NCI-H345 (cell line): ENCODE measurements at places on chromosomes 3 and 15.

DNA sequence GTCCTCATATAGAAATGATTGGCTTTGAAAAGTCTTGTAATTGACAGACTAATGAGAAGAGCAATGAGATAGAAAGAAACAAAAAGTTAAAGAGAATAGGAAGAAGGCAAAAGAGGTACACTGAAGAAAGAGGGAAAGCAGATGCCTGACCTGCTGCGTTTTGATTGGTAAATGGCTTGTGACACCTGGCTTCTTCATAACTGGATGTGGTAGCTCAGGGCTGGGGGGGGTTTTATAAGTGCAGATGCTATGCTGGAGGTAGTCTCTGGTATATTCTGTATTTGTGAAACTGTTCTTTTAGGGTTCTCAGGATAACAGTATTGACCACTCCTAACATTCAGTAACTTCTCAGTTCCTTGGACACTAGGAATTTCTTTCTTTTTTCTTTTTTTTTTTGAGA, 1.4 kb downstream of the STARD9 start:
- DNase-seq: no peak

DNA sequence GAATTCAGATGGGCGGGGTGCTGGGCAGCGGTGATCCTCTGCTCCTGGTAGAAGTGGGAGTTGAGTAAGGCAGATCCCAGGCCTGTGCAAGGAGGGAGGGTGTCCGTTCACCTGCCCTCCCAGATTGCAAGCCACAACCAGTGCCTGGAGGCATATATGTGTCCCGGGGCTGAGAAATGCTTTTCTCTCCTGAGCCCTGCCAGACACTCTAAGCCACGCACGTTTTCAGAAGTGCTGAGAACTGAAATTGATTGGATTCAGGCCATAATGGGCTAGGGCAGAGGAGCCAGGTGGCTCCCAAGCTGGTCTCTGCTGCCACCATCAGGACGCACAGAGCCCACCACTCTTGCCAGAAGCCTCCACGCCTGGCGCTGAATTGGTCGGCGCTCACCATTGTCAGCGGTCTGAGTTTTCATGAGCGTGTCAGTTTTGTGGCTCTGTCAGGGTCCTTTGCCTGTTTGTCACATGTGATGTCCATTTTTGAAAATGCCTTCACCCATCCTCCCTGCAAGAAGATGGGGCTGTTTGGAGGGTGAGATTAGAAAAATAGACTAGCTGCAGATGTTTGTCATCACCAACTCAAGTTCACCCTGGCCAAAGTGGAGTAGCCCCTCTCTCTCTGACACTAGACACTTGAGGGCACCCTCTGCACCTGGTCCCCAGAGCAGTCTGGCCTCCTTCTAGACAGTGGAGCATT, 15.4 kb upstream of the BFSP2 start:
- peak; percentile 60 for DNase-seq

- no peak for DNase-seq
These were observed 552.4 kb downstream of the EDEM1 start for GRCh38 chr3:5739949-5740348.

- DNase-seq: no peak
These were observed 229.2 kb upstream of the LRTM1 start for GRCh38 chr3:55156851-55157650.

GRCh38 chr3:98768961-98769360, 5.8 kb downstream of the ST3GAL6 start:
- no peak for DNase-seq

- DNase-seq: peak; percentile 60
These were observed 31.8 kb upstream of the RASA2 start for GRCh38 chr3:141454906-141455602.

DNA sequence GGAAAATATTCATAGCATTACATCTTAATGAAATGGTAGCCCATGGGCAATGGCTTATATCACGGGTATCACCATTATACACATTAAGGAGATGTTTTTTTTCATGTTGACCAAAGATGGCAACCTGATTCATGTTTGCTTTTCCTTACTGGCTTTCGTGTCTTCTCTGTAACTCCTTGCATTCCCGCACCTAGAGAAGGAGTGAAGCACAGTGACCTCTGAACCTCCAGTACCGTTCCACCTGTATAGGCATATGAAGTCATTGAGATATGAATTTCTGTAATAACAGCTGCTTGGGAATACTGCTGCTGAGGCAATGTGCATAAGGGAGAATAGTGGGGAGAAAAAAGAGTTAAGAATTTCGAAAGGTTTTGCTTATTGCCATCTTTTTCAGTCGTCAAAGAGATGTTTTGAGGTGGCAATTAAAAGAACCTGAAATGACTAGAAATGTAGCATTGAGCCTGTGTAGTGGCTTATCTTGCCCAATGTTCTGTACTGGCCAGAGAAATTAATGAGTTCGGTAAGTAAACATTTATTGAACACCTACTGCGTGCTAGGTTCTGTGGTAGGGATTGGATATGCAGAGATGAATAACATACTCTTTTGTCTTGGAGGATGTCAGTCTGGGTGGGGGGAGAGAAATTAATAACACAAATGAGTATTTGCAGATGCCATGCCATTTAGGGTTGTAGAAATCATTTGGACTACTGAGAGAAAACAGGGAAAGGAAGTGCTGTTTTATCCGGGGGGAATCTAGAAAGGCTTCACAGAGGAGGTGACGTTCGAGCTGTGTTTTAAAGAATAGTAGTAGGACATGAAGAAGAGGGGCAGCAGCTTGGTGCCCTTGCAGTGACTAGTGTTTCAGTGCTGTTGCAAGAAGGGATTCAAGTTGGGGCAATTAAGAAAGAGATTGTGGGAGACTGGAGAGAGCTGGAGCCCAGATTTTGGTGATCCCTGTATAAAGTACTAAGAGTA, 2.5 kb downstream of the FEM1B start:
- DNase-seq: no peak

DNA sequence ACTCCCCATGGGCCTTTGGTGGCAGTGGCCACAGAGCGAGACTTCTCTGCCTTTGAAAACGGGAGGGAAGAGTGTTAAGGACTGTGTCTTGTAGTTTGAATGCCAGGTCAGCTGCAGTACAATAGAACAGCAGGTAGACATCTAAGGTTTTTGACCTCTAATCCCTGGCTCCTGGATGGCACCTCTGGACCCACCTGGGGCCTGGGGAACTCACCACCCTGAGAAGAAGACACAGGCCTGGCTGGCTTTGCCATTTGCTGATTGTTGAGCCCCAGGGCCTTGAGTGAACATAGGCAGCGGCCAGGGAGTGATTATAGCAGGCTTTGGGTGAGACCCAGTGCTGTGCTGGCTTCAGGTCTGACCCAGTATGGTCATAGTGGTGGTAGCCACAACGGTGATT, 66.4 kb downstream of the ZMAT3 start:
- no peak for DNase-seq

- DNase-seq: no peak
These were observed 8.6 kb upstream of the TEX9 start for GRCh38 chr15:56356616-56357015.

- DNase-seq: no peak
These were observed 1.5 kb upstream of the TMEM212 start for GRCh38 chr3:171841620-171842000.

DNA sequence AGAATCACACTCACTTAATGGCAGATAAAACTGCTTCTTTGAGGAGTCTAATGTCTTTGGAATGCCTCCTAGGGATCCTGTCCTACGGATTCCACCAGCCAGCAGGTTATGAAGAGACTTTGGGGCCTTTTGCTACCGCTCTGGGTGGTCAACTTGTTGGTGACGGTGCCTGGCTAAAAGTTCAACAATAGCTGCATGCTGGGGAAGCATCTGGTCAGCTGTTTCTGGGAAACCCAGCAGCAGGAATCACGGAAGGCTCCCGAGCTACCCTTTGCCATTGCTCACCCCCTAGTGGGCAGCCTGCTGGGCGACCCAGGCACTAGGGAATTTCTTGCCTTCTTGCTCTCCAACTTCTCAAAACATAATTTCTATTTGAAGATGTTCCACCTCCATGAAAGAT, 263.3 kb downstream of the NEK10 start:
- DNase-seq: no peak

GRCh38 chr3:87792198-87792533, 266.6 kb downstream of the CGGBP1 start:
- DNase-seq: no peak

GRCh38 chr15:69143756-69144436, 16.5 kb upstream of the GLCE start:
- DNase-seq: no peak

DNA sequence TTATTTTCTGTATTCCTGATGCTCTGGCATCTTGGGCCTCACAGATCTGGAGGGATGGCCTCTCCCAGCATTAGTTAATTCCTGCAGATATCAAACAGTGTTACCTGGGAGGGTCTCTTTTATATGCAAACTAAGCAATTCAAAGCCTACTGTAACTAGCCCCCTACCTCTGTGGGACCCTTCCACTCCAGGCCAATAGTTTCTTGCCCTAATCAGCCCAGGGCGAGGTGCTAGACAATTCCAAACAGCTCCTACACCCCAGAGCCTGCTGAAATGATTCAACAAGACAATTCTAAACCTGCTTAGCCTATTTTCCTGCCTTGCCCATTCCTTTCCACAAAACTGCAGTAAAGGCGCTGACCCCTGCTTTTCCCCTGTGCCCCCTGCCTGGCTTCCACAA, 106.6 kb upstream of the IGSF10 start:
- DNase-seq: no peak

- no peak for DNase-seq
These were observed 194.9 kb upstream of the KBTBD8 start for GRCh38 chr3:66803206-66803605.

GRCh38 chr3:40677321-40677720, 152.6 kb downstream of the ZNF621 start:
- no peak for DNase-seq

GRCh38 chr3:188003188-188004171, 150.5 kb upstream of the LPP start:
- DNase-seq: peak; percentile 80

DNA sequence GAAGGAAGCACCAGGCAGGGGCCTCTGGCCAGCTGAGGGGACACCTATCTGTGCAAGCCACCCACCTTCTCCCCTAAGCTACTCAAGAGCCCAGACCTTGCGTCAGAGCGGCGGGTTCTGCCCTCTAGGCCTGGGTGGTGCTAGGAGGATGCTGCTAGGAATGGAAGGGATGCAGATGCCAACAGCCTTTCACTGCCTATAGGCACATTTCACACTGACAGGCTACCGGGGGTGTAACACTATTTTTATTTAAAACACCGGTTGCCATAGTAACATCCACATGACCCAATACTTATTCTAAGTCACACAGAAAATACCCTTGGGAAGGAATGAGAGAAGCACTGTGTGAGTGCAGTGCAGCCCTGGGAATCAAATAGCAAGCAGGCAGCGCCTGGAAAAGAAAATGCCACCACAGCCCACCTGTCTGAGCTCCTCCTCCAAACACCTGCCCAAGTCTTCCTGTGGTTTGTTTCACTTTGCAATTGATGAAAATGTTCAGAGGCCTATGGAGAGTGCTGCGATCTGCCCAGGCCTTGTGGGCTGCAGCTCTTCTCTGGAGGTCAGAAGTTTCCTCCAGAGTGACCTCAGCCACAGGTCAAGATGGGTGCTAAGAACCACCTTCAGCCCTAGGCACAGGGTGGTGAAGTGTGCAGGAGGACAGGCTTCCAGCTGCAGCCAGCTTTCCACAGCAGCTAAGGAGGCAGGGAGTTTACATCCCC, 113.5 kb upstream of the TOPAZ1 start:
- DNase-seq: no peak
